ENCODE measurements at places on chromosomes 16 and 17. TPM values are rescaled to one million over a fixed set of nuclear protein-coding genes. Genes with fewer than 3 reads are reported as not detected.
A peak's percentile ranks its signal among the peaks of the same experiment; 100 is the strongest.

CTF1 gene
- total RNA-seq: 4.7 TPM

C16orf92 gene
- not detected for total RNA-seq

TBC1D26 gene
- total RNA-seq: not detected

HOXB2 gene
- total RNA-seq: 17.4 TPM

HOXB1 gene
- not detected for total RNA-seq

NACA2 gene
- total RNA-seq: not detected

GRCh38 chr16:610513-611381 lies 20.0 kb upstream of the WFIKKN1 start:
- peak; percentile 16 for DNase-seq

DNA sequence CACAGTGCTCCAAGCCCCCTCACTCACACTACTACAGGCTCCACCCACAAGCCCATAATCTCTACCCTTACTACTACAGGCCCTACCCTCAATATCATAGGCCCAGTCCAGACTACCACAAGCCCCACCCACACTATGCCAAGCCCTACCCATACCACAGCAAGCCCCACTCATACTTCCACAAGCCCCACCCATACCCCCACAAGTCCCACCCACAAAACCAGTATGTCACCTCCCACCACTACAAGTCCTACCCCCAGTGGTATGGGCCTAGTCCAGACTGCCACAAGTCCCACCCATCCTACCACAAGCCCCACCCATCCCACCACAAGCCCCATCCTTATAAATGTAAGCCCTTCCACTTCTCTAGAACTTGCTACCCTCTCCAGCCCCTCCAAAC lies 13.8 kb downstream of the RIPOR1 start:
- DNase-seq: peak; percentile 63

- DNase-seq: no peak
Measured at GRCh38 chr16:1169285-1170075, 16.6 kb downstream of the CACNA1H start.

GRCh38 chr16:50884066-50884860 lies 142.4 kb downstream of the CYLD start:
- no peak for DNase-seq

DNA sequence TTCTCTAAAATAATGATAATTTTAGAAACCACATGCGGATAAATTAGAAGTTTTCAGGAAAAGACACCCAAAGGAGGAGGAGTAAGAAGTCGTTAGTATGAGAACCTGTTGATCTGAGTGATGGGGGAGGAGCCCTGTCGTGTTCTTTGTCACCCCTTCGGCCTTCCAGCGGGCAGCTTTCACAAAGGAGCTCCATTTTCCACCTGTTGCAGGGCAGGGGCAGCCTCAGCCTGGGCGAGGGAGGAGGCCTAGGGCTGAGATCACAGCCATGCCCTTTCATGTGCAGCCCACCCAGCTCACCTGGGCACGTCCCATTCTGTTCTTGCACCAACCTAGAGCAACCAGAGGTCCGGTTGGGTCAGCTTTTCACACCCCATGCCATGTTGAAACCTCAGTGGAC lies 5.3 kb downstream of the DUSP14 start:
- no peak for DNase-seq

DNA sequence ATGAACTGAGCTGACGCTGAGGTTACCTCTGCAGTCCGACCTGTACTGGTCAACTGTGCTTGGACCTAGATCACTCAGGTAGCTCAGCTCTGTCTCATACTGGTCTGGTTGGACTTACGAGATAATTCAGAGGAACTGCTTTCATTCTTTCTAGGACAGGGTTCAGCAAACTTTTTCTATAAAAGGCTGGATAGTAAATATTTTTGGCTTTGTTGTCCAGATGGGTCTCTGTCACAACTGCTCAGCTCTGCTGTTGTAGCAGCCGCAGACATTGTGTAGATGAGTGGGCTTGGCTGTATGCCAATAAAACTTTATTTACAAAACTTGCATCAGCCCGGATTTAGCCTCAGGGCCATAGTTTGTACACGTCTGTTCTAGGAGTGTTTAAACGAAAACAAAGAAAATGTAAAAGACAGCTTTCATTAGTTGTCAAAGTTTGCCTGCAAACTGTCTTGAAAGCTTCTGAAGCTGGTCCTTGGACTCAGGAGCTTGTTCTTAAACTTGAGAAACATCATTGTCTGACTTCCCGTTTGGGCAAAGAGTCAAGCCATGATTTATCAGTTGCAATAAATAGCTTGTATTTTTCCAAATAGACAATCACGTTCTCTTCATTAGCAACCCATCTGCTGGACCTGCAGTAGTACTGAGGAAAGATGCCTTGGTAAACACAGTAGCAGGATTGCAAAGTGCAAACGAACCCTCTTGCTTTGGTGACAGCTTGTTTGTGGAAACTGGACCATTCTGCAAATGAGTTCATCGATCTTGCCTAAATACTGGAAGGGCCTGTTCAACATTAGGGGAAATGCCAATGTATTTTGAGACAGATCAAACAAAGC lies 253.4 kb downstream of the SNX29 start:
- no peak for DNase-seq
